Mesothelial cell of epicardium (in vitro differentiated cells): ENCODE measurements at places on chromosomes 13 and 19.

DNA sequence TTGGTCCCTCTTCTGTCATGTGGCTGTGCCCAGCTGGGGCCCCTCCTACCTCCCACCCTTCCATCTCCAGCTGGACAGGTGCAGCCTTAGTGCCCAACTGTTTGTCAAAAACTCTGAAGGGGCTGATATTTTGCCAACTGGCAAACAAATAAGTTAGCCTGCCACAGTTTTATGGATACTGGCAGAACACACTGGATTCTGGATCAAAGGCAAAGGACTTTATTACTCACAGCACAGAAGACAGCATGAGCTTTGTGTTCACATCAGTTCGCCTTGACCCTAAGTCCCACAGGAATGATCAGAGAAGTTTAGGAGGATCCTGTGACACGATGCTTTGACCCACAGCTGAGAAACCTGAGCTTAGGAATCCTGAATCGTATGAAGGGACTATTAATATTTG is 16.4 kb downstream of the KLK2 start:
- no peak for DNase-seq
- no peaks in the 10 kb centered on the region for H3K36me3 ChIP-seq
- no peaks in the 10 kb centered on the region for H3K4me1 ChIP-seq
- no peak overlapping the region for H3K4me3 ChIP-seq

DNA sequence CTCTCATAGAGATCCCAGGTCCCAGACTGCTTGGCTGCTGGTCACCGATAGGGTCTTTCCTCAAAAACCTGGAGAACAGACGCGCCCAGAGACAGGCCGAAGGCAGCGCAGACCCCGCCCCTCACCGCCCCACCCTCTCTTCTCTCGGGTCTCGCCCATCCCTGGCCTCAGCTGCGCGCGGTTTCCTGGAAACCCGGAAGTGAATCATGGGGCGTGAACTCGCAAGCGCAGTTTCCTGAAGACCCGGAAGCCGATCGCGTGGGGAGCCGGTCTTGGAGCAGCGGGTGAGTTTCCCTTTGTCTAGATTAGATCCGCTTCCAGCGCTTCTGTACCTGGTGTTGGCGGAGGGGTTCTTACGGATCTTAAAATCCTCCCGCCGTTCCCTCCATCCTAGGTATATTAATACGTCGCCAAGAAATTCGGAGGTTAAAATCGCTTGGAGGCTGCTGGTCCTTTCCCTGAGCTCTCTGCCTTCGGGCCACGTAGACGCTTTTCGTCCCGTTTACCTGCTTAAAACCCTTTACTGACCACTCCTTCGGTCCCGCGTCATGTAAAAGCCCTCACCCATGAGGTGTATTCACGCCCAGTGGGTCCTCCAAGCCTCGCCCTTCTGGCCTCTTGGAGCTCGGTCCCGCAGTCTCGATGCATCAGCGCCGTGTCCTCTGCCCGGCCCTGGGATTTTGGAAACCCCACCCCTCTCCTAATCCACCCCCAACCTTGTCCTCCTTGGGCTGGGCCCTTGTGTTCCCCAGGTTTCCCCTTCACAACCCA is at the start of gene ZNF578:
Gene ZNF578 (plus strand): TSS at position 230 of the 771 bp plus-strand sequence. CDS start 48,293 bp downstream, outside the sequence.
- no peak within 1 kb of the TSS for H3K4me3 ChIP-seq
- no peak within 1 kb of the TSS for H3K27ac ChIP-seq
- H3K36me3 ChIP-seq = peaks cover 13% of the 10 kb centered on the region

DNA sequence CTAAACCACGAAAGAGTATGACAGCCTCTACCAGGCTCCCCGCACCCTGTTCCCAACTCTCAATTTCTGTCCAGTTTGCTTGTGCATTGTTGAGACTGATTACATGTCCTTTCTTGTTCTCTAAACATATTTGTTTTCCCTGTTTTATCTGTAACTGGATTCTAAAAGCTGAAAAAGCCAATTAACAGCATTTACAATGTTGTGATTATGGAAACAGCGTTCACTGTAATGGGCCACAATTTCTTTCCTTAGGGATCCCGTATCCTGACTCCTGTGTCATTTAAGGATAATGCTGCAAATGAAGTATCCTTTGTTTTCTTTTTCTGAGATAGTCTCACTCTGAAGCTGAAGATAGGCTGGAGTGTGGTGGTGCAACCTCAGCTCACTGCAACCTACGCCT is 20.5 kb downstream of the EBPL start:
- peak overlapping the region; percentile 52 for H3K27ac ChIP-seq
- no peak for DNase-seq
- H3K4me3 ChIP-seq = no peak overlapping the region
- H3K36me3 ChIP-seq = peaks cover 29% of the 10 kb centered on the region

DNA sequence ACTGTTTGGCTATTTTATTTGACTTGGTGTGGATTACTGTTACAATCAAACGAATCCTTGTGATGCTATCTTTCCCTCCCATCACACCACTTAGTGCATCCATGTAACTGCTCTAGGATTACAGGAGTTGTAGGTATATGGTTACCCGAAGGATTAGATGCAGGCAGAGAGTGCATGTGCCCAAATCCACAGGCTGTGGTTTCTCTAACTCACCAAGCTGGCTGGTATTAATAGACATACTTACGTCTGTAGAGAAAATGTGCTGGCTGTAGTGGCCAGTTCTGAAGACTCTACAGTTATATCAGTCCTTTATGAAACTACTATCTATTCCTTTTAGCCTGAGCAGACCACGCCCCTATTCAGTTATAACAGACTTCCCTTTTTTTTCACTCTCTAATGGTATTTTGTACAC is 1.1 kb upstream of the HMGB1 start:
- H3K4me3 ChIP-seq = peak overlapping the region; percentile 94
- peaks cover 3% of the 10 kb centered on the region for H3K27me3 ChIP-seq
- no peak for DNase-seq
- peaks cover 6% of the 10 kb centered on the region for H3K36me3 ChIP-seq

DNA sequence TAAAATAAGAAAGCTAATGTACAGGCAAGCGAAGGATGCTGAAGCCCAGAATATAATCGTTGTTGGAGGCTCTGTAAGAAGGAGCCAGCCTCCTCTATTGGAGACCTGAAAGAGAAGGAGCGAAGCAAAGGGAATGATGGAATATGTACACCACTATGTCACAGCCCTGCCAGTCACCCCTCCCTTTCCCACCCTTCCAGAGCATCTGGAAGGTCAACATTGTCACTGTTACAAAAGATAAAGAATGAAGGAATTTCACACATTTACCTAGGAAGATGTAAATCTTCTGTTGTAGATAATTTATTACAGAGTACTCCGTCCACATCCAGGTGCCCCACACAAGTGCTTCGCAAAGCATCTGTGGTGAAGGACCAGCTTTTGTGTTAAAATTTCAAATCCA is 39.7 kb upstream of the SACS start:
- no peak for DNase-seq
- no peaks in the 10 kb centered on the region for H3K27me3 ChIP-seq
- peaks cover 45% of the 10 kb centered on the region for H3K4me1 ChIP-seq
- no peak overlapping the region for H3K27ac ChIP-seq

DNA sequence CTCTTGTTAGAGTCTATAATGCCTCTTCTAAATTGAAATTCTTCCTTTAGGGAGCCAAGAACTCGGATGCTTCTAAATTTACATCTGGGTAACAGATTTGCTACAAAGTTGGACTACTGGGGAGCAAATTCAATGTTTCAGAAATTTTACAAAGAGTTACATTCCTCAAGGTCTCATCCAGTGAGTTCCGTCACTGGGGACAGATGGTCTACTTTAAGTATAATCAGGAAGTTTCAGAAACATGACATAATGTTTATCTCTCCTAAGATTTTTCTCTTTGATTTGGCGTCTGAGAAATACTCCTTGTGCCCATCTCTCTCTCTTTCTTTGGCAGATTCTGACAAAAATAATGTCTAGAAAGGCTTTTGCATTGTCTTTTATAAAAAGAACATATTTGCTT is 81.5 kb upstream of the MBNL2 start:
- no peak overlapping the region for H3K4me3 ChIP-seq
- no peaks in the 10 kb centered on the region for H3K36me3 ChIP-seq
- peaks cover 38% of the 10 kb centered on the region for H3K4me1 ChIP-seq
- DNase-seq = no peak
- peak overlapping the region; percentile 29 for H3K27ac ChIP-seq
- no peaks in the 10 kb centered on the region for H3K27me3 ChIP-seq

DNA sequence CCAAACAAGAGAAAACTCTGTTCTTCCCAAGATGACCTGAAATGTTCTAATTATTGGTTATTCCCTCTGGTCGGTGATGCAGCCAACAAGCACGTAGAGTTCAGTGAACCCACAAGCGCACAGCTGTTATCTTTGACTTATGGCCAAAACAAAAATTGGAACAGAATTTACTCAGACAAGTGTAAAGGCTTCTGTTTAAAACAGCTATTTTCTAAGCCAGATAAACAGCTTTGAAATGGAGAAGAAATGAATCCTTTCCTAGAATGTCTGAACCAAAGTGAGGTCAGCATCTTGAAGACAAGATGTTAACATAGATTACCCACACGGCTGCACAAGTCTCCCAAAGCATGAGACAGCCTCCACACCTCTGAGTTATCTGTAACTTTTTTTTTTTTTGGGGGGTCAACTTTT is 669.2 kb downstream of the DIAPH3 start:
- no peak for DNase-seq
- H3K27ac ChIP-seq = no peak overlapping the region
- no peak overlapping the region for H3K4me3 ChIP-seq
- no peaks in the 10 kb centered on the region for H3K27me3 ChIP-seq

- peak within 1 kb of the TSS; percentile 86 for H3K4me3 ChIP-seq
- peak; percentile 32 for DNase-seq
- peaks cover 51% of the 10 kb centered on the region for H3K27me3 ChIP-seq
- H3K36me3 ChIP-seq = no peaks in the 10 kb centered on the region
- peaks cover 42% of the 10 kb centered on the region for H3K4me1 ChIP-seq
Measured at GRCh38 chr13:25371875-25372283, at the start of gene ATP8A2. ATP8A2 (plus strand) TSS chr13:25371974; CDS start chr13:25372213, 239 bp downstream.

DNA sequence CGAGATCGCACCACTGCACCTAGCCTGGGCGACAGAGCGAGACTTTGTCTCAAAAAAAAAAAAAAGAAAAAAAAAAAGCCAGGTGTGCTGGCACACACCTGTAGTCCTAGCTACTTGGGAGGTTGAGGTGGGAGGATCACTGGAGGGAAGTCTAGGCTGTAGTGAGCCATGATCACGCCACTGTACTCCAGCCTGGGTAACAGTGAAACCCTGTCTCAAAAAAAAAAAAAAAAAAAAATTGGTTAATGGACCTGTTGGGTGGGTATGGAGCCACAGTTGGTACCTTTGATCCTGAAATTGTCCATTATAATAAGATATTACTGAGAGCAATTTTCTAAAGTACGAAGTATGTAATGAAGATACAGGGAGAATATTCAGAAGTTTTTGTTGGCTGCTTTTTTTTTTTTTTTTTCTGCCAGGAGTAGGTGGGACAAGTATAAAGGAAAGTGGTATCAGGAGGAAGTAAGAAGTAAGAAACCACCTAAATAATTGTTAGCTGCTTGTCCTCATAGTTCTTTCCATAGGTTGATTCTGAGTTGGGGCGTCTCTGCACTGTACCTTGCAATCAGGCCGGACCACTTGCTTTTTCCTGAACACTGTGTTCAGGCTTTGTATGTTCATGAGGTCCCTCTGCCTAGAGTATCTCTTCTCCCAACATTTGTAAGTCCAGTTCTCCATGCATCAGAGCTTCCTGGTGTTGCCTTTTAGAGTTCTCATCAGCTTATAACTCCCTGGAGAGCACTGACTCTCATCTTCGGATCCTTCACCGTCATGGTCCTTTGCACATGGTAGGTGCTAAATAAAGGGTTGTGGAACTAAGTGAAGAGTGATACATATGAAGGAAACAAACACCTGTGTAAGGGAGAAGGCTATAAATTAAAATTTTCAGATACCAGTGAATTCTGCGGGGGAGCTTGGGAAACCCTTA is 31.7 kb downstream of the ARHGAP35 start:
- H3K36me3 ChIP-seq = peaks cover 3% of the 10 kb centered on the region
- no peak overlapping the region for H3K4me3 ChIP-seq
- no peaks in the 10 kb centered on the region for H3K27me3 ChIP-seq
- DNase-seq = no peak
- H3K4me1 ChIP-seq = peaks cover 14% of the 10 kb centered on the region

DNA sequence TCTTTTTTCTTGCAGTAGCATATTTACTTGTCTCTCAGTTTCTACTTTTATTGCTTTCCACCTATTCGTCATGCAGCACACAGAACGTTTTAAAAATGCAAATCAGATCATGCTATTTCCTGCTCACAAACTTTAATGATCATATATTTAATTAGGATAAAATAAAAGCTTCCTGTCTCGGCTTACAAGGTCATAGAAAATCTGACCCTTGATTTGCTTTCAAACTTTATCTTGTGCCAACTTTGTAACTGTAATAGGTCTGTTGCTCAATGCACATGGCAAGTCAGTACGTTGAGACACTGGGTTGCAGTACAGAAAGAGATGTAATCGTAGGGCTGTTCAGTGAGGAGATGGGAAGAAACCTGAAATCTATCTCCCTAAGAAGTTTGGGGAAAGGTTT is 95.6 kb upstream of the CSNK1A1L start:
- peaks cover 7% of the 10 kb centered on the region for H3K36me3 ChIP-seq
- H3K4me1 ChIP-seq = peaks cover 10% of the 10 kb centered on the region
- no peaks in the 10 kb centered on the region for H3K27me3 ChIP-seq

DNA sequence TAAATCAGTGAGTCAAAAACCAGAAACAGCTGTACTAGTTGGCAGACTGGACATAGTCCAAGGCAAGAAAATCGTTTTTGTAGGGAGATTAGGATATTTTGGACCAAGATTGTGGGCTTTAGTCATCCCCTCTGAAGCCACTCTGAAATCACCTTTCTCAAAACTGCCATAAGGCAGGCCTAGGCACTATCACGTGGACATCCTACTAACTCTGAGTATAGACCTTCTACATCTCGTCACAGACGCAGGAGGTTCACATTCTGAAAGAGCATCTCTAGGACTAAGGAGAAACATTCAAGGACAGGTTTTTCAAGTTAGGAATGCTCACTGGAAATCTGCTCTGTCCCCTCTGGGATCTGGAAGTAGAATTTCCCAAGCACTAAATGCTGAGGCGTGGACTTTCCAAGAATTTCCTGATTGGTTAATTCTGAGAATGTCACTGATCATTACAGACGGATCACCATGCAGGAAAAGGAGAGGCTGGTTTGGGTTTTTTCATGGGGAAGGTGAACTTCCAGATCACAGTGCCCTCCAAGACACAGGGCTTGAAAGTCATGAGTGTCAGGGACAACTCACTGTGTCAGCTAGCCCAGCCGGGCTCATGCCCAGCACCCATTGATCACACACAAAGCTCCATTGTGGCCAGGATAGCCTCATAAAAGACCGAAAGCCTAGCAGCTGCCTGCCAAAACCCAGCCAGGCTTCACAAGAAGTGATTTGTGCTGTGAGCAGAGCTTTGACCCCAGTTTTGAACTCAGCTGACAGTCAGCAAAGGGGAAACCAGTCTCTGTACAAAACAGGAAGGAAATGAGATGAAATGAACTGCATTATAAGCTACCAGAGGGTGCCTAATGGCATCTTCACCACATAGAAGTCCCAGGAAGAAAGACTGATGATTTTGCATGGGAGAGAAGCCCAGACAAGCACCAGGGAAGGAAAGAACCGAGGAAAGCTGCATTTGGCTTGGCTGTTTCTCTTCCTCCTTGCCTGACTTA is 2.7 kb upstream of the RUBCNL start:
- DNase-seq = no peak
- peaks cover 38% of the 10 kb centered on the region for H3K27me3 ChIP-seq
- H3K36me3 ChIP-seq = no peaks in the 10 kb centered on the region
- peaks cover 37% of the 10 kb centered on the region for H3K4me1 ChIP-seq
- no peak overlapping the region for H3K4me3 ChIP-seq
- H3K27ac ChIP-seq = peak overlapping the region; percentile 5

- DNase-seq = no peak
- H3K4me3 ChIP-seq = no peak overlapping the region
- H3K4me1 ChIP-seq = no peaks in the 10 kb centered on the region
- H3K27me3 ChIP-seq = no peaks in the 10 kb centered on the region
- H3K36me3 ChIP-seq = peaks cover 23% of the 10 kb centered on the region
Measured at GRCh38 chr13:113196970-113197737, 11.3 kb downstream of the PCID2 start.

GRCh38 chr19:8257052-8257443 is 47.9 kb downstream of the CERS4 start:
- H3K4me3 ChIP-seq = no peak overlapping the region
- H3K27ac ChIP-seq = no peak overlapping the region
- DNase-seq = no peak
- H3K4me1 ChIP-seq = peaks cover 2% of the 10 kb centered on the region
